ENCODE measurements at places on chromosomes 1 and 21.

- no peak for DNase-seq
Observed at GRCh38 chr1:151197863-151198253, 494 bp upstream of the PIP5K1A start.

DNA sequence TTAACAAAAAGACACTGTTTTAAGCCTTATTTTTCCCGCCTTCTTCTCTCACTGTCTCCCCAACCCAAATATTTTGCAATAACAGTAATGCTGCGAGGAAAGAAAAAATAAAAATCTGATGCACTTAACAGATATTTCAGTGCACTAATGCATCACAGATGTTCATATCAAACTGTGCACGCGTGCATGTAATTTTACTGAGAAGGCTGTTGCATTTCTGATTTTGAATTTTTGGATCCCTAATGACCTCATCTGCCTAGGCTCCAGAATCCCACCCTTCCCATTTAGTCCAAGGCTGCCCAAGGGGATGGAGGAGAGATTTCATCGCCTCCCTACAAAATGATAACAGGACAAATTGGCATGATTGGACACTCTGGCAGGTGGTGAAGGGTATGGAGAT is 5.5 kb downstream of the TRABD2B start:
- DNase-seq = no peak

GRCh38 chr1:184867866-184868689 is 106.2 kb downstream of the NIBAN1 start:
- DNase-seq = no peak

GRCh38 chr1:179156026-179156425 is 73.5 kb downstream of the ABL2 start:
- DNase-seq = no peak

DNA sequence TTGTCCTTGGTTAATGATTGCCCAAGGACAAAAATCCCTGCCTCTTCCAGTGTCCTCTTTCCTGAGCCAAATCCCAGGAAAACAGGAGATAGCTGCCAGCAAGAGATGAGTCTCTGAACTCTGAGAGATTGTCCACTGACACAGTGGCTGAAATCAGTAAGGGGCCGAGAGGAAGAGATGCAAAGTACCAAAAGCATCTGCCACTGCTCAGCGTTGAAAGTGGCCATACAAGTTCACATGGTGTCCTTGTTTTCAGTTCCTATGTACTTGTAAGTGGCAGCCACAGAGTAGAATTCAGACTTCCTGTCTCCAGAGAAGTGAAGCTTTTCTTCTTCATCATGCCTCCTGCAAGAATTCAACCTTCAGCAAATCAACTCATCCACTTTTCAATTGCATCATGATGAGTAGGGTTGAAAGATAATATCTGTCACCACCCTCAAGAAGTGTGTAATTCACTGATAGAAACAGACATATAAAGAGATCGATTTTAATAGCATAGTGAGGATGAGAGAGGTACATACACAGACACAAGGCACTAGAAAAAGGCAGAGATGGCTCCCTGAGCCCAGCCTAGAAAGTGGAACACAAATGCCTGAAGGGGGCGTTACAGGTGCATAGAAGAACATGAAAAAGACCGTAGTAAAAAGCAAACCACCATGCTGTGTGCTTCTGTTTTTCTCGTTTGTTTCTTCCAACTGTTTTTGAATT is 185.8 kb downstream of the MRPL39 start:
- no peak for DNase-seq

DNA sequence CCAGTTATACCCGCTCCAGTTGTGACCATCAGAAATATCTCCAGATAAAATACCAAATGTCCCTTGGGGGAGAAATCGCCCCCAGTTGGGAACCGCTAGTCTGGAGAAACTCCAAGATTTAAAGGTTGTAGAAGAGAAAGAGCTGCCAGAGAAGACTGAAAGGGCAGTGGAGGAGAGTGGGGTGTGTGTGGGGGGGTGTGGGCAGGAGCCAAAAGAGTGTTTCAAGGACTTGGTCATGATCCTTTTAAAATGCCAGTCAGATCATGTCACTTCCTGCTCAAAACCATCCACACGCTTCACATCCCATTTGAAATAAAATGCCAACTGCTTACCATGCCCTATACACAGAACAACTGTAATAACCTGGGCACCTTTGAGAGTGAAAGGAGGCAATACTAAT is 3.4 kb upstream of the HEYL start:
- no peak for DNase-seq

DNA sequence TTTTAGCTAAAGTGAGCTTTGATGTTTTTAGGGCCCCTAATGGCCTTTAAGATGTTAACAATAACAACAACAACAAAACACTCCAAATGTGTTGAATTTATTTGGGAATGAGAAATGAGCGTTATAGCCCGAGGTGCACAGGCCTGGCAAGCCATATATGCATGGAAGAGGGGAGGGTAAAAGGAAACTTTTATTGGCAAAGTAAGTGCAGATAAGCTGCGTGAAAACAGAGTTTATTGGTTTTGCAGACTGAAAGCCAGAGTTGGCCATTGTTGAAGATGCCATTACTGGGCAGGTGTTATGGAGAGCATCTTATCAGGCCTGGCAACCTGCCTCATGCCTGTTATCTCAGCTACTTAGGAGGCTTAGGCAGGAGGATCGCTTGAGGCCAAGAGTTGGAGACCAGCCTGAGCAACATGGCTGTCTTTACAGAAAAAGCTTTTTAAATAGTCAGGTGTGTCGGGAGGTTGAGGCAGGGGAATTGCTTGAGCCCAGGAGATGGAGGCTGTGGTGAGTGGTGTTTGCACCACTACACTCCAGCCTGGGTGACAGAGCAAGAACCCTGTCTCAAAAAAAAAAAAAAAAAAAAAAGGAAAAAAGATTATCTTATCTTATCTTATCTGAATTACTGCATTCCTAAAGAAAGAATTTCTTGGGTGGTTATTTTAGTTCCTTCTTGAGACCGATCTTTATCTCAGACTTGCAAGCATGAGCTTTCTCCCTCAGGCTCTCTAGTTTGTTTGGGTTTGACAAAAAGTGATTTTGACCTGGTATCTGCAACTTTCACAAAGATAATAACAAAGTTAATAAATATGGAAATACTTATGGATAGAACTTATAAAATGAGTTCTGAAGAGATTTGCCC is 1.7 kb downstream of the PATJ start:
- DNase-seq = no peak

GRCh38 chr1:53705446-53706096 is 33.4 kb downstream of the GLIS1 start:
- DNase-seq = no peak

- DNase-seq = no peak
Observed at GRCh38 chr1:211632117-211632807, 43.2 kb downstream of the NEK2 start.

GRCh38 chr1:206469933-206470691 is at the start of gene IKBKE:
TSS of gene IKBKE (plus strand) at chr1:206470476. CDS start at chr1:206473228, 2,752 bp downstream.
- peak; percentile 26 for DNase-seq

GRCh38 chr1:118388301-118388959 is 203.4 kb upstream of the SPAG17 start:
- no peak for DNase-seq

GRCh38 chr1:235468970-235469369 is 35.3 kb downstream of the B3GALNT2 start:
- DNase-seq = no peak

DNA sequence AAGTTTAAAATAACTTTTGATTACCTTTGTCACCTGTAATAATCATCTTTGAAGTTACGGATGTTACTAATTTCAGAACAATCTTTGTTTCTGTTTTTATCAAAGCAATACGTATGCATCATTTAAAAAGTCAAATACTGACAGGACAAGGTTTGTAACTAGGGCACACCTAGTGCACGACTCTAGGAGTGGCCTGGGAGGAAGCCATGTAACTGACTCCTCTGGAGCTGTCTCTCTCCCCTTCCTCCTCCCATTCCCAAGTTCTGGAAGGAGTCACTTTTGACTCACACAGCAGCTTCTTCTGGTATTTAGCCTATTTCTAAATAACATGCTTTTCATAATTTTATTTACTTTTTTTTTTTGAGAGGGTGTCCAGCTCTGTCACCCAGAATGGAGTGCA is 11.8 kb upstream of the RAP1GAP start:
- no peak for DNase-seq

DNA sequence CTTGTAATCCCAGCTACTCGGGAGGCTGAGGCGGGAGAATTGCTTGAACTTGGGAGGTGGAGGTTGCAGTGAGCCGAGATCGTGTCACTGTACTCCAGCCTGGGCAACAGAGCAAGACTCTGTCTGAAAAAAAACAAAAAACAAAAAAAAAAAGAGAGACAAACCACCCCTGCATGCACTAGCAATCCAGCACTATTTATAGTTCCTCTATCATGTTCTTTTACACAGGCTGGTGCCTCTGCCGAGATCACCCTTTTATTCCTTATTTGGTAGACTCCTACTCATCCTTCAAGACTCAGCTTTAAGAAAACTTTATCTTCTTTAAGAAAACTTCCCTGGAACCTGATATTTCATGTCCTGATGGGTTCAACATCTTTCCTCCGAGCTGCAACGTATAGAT is 10.8 kb downstream of the FMO5 start:
- no peak for DNase-seq

GRCh38 chr1:185238447-185238846 is 78.6 kb downstream of the IVNS1ABP start:
- DNase-seq = no peak

DNA sequence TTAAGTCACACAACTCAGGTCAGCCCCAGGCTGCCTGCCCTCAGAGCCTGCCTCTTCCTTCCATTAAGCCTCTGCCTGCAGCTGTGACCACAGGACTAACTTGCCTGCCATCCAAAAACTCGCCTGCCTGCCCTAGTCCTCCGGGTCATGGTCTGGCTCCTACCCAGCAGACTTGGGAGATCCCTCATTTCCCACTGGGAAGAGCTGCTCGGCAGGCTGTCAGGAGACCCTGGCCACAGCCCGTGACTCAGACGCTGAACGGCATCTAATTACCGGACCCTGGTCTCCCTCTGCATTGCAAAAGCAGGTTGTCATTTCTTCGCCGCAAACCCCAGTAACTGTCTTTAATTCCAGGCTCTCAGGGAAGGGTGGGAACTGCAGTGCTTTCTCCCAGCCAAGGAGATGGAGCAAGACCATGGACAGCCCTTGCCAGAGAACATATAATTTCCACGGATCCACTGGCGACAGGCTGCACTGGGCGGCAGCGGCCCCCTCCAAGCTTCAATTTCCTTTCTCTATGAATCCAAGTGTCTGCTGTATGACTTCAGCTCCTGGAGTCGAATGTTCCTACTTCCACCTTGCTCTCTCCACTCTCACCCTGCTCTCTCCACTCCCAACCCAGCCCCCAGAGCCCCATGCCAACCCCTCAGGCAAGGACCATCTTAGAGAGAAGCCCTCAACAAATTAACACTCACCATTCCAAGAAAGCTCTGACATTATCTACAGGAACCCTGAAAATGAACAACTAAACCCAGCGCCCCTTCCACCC is 20.4 kb downstream of the OLFML2B start:
- DNase-seq = no peak

DNA sequence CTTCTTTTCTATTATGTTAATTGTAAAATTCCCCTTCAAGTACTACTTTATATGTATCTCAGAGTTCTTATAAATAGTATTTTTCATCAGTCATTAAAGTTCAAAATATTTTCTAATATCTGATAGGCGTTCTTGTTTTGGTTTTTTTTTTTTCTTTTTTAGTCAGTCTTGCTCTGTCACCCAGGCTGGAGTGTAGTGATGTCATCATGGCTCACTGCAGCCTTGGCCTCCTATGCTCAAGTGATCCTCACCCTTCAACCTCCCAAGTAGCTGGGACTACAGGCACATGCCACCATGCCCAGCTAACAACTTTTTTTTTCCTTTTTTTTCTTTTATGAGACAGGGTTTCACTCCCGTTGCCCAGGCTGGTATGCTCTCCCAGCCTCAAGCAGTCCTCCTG is 27.3 kb downstream of the AGMAT start:
- DNase-seq = no peak

GRCh38 chr1:186772228-186772627 is 56.5 kb upstream of the PLA2G4A start:
- DNase-seq = no peak

GRCh38 chr1:996851-997712 is 2.8 kb downstream of the HES4 start:
- no peak for DNase-seq

DNA sequence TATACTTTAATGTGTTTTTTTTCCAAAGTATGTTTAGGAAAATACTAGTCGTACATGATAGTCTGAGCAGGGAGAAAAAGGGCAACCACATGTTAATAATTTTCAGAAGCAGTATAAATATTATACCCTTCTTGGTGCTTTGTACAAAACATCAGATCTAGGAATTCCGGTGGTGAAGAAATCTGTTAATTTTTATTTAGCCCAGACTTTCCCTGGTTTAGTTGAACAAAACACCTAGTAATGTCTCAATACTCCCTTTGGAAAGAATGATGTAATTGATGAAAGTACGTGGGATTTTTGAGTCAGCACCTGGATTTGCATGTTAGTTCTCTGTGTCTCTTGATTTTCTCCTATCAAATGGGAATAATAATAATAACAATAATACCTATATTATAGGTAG is 38.4 kb upstream of the KCNK2 start:
- no peak for DNase-seq

DNA sequence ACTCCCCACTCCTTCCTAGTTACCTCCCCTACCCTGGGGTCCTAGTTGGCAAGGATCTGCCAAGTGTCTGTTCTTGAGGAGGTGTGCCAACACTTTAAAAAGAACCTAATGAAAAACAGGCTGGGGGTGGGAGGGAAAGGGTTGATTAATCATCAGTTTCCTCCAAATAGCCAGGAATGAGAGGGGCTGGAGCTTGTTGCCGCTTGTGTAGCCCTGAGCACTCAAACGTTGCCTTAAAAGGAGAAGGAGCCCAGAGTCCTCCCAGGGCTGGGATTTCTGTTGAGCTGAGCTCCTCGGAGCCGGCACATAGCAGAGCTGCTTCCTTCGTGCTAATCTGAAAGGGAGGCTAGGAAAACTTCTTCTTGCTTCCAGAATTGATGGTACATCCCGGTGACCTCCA is 15.9 kb downstream of the SHISA4 start:
- no peak for DNase-seq

All from hypothalamus (tissue), 51 donors.